Urothelium cell line (cell line): ENCODE measurements at places on chromosomes 16 and 17.

DNA sequence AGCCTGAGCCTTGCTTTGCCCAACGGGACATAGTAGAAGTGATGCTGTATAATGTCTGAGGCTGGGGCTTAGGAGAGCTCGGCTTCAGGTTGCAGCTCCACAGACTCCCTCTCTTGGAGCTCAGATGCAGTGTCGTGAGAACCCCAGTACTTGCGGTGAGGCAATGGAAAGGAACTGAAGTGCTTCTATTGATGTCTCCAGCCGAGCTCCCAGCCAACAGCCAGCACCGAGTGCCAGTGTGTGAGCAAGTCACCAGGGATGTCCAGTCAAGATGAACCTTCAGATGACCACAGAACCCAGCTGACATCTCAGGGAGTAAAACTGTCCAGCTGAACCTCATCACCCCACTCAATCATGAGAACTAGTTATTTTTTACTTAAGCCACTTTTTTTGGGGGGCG lies 268.1 kb downstream of the IRF8 start:
- no peak for DNase-seq

GRCh38 chr17:38844261-38844757 lies 9.2 kb downstream of the RPL23 start:
- DNase-seq = no peak

- DNase-seq = no peak
Observed at GRCh38 chr16:30533748-30534367, 800 bp downstream of the ZNF747 start.

- DNase-seq = no peak
Observed at GRCh38 chr17:27635275-27635823, 4.4 kb downstream of the LGALS9 start.

GRCh38 chr17:19357351-19357750 lies 5.2 kb downstream of the B9D1 start:
- DNase-seq = no peak
